ENCODE measurements at places on chromosomes 3 and 15. TPM values are rescaled to one million over a fixed set of nuclear protein-coding genes. Genes with fewer than 3 reads are reported as not detected.
A peak's percentile ranks its signal among the peaks of the same experiment; 100 is the strongest.

Gene INSYN1
- 4.8 TPM for total RNA-seq

- DNase-seq: no peak
Observed at GRCh38 chr3:45472795-45473194, 84.4 kb downstream of the LARS2 start.

Gene CCDC39
- 0.81 TPM for total RNA-seq

DNA sequence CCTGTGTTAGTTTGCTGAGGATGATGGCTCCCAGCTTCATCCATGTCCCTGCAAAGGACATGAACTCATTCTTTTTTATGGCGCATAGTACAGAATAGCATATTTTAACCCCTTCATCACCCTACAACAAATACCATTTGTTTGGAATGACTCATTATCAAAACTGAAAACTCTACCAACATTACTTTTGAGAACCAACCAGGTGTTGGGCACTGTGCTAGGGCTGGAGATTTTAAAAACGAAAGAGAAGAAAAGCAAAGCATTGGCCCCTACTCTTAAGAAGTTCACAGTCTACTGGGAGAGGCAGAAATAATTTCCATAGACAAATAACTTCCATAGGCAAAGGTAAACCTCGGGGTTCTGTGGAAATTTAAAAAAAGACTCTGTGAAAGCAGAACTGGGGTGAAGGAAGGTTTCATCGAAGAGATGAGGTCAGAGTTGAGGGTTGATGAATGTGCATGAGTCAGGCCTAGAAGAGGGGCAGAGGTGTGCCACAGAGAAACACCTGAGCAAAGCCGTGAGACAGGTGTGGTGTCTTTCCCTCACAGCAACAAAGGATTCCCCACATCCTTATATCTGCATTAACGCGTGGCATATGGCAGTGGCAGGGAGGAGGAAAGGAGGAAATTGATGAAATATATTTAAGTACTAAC is 51.0 kb downstream of the MCF2L2 start:
- DNase-seq: no peak

- no peak for DNase-seq
Observed at GRCh38 chr3:46191730-46192129, 16.4 kb downstream of the CCR1 start.

DNA sequence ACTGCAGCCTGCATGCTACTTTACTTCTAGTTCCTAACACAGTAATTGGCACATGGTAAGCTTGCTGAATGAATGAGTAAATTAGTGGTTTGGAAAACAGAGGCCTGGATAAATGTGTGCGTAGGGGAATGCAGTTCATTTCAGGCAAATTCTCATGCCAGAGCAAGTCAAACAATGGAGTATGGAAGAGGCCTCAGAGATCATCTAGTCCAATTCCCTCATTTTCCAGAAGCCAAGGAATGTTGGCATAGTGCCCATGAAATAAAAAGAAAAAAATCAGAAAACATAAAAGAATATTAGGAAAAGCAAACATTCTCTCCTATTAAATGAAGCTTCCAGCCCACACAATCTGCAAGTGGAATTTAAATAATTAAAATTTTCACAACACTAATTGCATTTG is 92.4 kb downstream of the MB21D2 start:
- no peak for DNase-seq

DNA sequence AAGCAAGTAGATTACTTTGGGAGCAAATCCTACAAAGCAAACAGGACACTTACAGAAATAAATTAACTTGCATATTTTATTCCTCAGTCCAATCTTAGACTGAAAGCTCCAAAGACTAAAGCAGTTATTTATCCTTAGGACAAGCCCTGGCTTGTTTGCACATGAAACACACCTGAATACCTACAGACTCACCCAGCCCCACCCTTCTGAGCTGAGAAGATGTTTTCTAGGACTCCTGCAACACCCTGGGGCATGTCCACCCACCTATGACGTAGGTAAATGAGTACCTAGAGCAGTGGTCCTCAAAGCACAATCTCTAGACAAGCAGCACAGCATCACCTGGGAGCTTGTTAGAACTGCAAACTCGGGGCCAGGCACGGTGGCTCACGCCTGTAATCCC is 80.8 kb downstream of the ANXA2 start:
- no peak for DNase-seq

DNA sequence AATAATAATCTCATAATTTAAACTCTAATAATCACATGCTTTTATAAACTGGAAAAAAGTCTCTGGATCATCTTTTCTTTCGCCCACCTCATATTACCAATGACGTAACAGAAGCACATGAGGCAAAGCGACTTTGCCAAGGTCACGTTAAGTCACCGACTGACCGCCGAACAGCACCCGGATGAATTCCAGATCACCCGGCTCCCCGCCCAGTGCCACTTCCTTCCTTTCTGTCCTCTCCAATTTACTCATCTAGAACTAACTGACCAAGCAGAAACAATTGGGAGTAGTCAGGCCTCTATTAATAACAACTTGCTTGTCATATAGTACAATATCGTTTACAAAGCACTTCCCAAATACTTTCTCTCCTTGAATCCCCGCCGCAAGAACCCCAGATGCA is 21.1 kb downstream of the FGF12 start:
- no peak for DNase-seq

Gene LTF
- 2.7 TPM for total RNA-seq

DNA sequence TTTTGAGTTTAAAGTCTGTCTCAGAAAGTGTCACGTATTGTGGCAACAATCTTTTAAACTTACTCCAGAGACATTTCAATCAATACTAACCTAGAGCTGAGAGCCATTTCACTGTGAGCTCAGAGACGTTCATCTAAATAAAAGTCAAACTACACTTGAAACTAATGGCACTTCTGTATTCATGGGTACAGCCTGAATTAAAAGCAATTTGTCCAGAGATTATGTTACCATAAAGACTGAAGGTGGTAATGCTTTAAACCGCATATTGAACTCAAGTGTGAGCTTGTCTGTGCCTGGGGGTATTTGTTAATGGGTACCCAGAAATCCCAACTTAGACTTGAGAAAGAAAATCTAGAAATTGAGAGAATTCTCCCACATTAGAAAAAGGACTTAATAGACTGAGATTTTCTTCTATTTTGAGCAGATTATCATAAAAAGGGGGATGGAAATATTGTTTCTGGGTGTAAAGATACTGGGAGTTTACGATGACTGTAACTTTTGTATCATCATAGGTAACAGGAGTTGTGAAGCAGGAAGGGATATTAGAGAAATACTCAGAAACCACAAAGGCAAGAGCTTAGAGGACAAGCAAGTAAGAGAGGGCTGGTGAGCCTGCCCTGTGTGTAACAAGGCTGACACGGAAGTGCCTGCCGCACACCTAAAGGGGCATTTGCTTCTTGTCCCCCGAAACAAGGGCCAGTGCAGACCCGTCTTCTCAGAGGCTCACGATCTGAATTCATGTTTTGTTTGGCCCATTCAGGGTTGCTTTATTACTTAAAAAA is 36.9 kb downstream of the LRIG1 start:
- DNase-seq: no peak

- DNase-seq: no peak
Observed at GRCh38 chr15:62886431-62887071, 156.0 kb upstream of the TPM1 start.

GRCh38 chr15:37002041-37002672 is 98.2 kb downstream of the MEIS2 start:
- DNase-seq: no peak

Gene LSMEM2
- total RNA-seq: 0.84 TPM

Gene SYNM
- total RNA-seq: 350 TPM

Gene ACKR2
- total RNA-seq: 0.79 TPM

Gene SNTN
- not detected for total RNA-seq

DNA sequence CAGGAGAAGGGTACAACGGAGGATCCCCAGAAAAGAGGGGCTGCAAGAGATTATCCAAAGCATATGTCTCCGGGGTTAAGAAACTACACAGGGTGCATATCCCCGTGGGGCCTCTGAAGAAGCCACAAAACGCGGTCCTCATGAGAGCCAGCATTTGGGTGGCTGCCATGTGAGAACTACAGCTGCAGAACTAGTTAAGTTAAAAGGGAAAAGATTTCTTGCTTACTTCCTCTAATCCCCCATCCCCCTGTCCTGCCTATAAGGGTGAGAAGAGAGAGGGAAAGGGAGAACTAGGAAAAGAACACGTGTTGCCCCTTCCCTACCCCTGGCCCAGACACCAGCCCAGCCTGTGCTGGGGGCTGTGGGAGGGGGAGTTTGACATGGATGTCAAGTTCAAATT is 70.4 kb upstream of the PCSK6 start:
- DNase-seq: no peak

- peak; percentile 9 for DNase-seq
Observed at GRCh38 chr15:74378848-74379247, 11.4 kb upstream of the CYP11A1 start.

DNA sequence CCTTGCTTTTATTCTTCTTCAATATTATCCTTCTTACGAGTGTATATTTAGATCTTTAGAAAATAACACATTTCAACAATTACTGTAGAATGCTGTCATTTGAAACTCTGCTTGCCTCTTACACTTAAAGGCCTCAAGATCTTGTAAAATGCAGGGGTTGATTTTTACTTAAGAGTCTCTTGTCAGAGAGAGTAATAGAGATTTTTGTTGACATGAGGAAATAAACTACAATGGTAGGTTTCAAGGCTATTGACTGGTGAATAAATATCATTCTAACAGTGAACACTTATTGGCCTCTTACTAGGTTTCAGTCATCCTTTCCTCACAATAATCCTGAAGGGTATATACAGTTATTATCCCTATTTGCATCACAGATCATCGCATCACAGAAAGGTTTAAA is 344.6 kb downstream of the GBE1 start:
- no peak for DNase-seq

Gene DNAH12
- 0.34 TPM for total RNA-seq

Gene ADGRG7
- total RNA-seq: 0.22 TPM

GRCh38 chr3:30315447-30315846 is 291.0 kb upstream of the TGFBR2 start:
- DNase-seq: no peak

Gene PLCL2
- total RNA-seq: 16.4 TPM

Gene SEMA7A
- total RNA-seq: 0.71 TPM

DNA sequence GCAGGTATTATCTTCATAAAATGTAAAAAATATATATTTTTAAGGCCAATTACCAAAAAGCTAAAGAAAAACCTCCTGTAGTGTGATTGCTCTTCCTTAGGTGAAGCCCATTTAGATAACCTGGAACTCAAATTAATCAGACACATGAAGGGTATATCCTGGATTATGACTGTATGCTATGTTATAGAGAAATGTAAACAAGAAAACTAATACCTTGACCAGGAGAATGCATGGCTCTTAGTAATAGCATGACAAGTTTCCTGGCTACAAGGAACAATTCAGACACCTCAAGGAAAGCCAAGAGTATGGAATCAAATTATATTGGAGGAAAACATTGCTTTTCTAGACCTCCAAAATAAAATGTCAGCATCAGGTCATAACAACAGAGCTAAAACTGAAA is 14.0 kb upstream of the CFAP161 start:
- DNase-seq: no peak

Gene PRTG
- total RNA-seq: 0.92 TPM

DNA sequence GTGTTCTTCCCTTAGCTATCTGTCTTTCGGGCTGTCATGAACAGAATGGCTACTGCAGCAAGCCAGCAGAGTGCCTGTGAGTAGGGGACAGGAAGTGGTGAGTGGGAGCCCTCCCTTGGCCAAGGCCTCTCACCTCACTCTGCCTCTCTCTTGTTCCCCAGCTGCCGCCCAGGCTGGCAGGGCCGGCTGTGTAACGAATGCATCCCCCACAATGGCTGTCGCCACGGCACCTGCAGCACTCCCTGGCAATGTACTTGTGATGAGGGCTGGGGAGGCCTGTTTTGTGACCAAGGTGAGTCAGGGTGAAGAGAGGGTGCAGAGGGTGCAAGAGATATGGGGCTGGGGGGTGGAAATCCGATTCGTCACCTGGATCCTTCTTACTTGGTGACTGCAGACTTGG is 3.0 kb downstream of the DLL4 start:
- DNase-seq: no peak

GRCh38 chr3:129038121-129038855 is 22.3 kb upstream of the GP9 start:
- DNase-seq: no peak

DNA sequence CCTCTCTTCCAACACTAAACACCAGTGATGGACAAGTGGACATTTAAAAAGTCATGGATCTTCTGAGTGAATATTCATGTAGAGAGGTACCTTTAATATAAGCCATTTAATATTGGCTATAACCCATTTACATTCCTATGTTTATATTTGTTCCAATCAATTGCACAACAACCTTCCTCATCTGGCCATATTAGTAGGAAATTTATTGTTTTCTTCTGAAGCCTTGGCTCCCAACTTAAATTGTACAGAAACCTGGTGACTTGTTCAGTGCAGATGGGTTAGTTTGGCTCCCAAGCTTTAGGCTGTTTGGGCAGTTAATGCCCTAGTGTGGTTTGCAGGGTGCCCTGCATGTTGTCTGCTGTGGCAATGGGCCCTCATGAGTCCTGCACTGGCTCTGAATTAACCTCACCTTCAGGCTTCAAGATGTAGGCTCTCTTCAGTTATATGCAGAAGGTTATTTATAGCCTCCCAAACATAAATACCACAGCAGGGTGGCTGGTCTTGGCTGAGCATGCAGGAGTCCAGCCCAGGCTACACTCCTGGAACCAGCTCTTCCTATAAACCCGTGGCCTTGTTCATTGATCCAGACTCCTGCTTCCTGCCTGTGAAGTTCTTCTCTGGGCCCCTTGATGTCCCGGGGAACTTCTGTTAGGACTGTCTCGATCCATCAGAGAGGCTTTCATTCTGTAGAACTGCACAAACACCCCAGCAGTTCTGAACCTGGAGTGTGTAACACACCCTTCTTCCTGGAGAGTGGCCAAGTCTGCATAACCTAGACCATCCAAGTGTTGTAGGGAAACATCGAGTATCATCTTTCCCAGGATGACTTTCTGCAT is 57.0 kb downstream of the DUT start:
- no peak for DNase-seq

DNA sequence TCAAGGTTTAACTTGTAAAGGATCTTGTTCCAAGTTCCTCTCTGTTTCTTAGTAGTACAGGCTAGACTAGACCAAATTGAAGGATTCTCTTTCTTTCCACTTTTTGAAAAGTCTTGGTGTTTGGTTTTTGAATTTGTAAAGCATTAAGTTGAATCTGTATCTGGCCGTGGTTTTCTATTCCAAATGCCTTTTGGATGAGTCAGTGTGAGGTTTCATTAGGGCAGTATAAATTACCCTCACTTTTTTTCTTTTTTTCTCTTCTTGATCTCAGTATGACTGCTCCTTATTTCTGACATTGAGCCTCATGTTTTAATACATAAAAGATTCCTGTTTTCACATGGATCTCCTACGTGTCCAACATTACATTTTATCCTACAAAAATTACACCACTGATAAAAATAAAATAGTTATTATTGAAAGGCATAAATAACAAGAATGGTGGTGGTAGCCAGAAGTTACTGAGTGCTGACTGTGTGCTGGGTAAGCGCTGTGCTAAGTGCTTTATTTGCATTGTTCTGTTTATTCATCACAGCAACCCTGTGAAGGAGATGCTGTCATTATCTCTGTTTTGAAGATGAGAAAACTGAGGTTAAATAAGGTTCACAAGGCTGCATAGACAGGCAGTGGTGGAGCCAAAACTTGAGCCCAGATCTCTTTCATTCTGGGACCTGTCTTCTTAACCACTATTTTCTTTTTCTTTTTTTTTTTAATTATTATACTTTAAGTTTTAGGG is 48.3 kb downstream of the MITF start:
- no peak for DNase-seq

Gene CADM2
- total RNA-seq: 5.2 TPM

- peak; percentile 35 for DNase-seq
Observed at GRCh38 chr3:111069974-111070771, 1.4 kb upstream of the NECTIN3 start.

Gene PIAS1
- 18.2 TPM for total RNA-seq

GRCh38 chr15:89003865-89004725 is 84.2 kb upstream of the ABHD2 start:
- DNase-seq: peak; percentile 69

Gene HSPBAP1
- 14.9 TPM for total RNA-seq

Gene CFAP100
- total RNA-seq: not detected
